Stimulated activated CD8-positive, alpha-beta memory T cell treated with anti-CD3 and anti-CD28 coated beads, Interleukin-15, amount 100 ng/mL, for 4 hours (primary cell): ENCODE measurements at places on chromosomes 5 and 9.

DNA sequence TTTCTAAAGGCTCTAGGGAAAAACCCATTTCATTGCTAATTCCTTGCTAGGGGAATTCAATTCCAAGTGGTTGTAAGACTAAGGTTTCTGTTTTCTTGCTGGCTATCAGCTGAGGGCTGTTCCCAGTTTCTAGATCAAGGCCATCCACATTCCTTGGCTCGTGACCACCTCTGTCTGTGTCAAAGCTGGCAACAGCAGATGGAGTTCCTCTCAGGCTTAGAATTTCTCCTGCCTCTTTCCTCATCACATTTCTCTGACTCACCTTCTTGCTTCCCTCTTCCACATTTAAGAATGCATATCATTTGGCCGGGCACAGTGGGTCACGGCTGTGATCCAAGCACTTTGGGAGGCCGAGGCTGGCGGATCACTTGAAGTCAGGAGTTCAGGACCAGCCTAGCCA lies 19.0 kb downstream of the DAB2IP start:
- DNase-seq, result no peak

DNA sequence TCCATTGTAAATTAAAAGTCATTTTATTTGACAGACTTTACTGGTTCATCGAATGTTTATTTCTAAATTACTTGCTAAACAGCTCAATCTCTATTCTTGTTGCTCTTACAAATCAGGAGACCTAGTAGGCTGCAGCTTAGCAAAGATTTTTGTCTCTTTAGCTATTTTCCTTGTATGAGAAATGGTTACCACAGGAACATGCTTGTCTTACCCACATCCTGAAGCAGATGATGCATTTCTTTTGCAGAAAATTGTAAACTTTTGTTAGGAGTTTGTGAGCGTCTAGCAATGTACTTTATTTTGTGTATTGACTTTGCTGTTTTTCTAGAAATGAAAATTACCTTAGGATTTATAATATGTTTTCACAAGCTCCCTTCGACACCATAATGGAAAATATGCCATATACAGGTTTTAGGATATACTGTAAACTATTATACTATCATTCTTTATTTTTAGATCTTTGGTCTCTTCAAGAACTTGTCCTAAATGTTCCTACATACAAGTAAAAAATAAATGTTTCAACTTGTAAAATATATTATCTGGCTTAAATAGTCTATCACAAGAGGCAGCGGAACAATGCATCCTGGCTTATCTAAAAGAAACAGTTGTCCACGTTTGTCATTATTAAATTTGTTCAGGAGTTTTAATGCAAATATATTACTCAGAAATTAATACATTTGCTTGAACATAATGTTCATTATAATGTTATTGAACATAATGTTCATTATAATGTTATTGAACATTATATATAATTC lies 54.1 kb downstream of the SPEF2 start:
- DNase-seq, result no peak

DNA sequence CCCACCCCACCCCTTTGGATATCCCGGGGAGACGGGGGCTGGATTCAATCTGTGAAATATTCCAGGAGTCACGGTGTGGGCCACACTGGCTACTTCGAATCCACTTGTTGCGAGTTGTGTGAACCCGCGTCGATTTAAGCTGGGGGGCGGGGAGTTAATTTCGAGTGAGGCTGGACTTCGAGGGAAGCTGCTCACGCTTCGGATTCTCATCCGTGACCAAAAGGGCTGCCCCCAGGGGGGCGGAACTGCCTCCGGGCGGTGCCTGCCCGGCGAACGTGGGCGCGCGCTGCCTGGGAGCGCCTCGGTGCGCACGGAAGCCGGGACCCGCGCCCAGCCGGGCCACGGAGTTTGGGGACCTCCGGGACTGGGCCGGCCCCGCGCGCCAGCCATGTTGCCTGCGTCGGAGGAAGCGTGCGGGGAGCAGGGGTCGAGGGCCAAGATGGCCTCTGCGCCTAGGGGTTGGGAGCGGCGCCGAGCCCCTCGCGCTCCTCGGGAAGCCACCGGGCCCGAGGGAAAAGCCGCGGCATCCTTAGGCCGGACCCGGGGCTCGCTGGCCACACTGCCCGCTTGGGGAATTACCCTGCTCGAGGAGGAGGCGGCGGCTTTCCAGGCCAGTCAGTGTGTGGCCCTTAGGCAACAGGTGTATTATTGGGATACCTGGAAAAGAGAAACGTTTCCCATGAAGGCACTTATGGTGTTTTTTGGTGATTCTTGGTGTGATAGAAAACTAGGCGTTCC lies 975 bp downstream of the OCLN start:
- DNase-seq, result no peak

- DNase-seq, result no peak
These were observed 88.9 kb downstream of the EBF1 start for GRCh38 chr5:159010661-159011442.

- DNase-seq, result peak; percentile 74
These were observed 2.2 kb downstream of the AKNA start for GRCh38 chr9:114385397-114386181.
